Brain microvascular endothelial cell (primary cell): ENCODE measurements at places on chromosomes 4 and X.

DNA sequence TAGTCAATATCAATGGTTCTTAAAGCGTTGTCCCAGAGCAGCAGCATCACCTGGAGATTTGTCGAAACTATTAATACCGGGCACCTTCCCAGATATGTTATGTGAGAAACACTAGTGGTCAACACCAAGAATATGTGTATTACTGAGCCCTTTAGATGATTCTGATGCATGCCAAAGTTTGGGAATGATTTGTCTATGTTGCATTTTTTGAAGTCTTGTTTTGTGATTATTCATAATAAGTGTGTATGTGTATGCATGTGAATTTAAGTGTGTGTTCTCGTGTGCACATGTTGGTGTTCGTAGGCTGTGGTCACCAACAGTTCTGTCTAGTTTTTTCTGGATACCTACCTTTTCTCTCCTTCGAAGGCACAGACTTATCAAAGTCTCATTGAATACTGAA is 749.4 kb downstream of the GRID2 start:
- no peak for DNase-seq

- peak; percentile 17 for DNase-seq
These were observed 137.4 kb downstream of the NSUN7 start for GRCh38 chr4:40886931-40887763.

DNA sequence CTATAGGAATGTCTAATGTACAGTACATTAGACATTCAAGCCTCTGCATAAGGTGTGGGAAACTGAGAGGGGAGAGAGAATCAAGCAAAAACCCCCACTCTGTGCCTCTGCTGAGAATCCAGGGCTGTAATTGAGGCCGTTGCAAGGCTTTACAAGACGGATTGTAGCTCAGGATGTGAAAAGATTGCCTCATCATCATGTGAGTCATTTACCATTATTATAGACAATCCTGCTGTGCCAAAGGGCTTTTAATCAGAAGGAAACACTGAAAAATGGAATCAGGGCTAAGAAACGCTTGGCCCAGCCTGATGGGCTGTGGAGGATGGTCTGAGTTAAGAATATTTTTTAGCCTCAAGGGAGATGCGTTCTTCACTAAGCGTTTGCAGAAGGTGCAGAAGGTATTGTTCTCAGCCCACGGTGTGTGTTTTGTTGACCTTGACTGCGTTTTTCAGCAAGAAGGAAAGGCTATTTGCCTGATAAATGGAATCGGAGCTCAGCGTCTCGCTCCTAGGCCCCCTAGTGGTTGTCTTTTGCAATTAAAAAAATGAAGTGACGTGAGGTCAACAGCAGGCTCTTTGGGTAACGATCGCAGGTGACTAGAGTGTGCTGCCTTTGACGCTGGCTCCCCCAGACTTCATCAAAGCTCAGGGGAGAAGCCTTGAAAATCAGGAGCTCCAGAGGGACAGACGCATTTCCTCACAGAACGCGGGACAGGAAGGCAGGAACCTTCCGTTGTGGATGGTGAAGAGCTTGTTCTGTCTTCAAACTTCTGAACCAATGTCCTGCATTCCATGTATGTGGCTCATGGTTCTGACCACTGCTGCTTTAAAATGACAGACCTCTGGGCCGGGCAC is 18.1 kb upstream of the CHRNA9 start:
- peak; percentile 83 for DNase-seq

GRCh38 chrX:68599256-68600152 is 48.0 kb upstream of the STARD8 start:
- peak; percentile 22 for DNase-seq

DNA sequence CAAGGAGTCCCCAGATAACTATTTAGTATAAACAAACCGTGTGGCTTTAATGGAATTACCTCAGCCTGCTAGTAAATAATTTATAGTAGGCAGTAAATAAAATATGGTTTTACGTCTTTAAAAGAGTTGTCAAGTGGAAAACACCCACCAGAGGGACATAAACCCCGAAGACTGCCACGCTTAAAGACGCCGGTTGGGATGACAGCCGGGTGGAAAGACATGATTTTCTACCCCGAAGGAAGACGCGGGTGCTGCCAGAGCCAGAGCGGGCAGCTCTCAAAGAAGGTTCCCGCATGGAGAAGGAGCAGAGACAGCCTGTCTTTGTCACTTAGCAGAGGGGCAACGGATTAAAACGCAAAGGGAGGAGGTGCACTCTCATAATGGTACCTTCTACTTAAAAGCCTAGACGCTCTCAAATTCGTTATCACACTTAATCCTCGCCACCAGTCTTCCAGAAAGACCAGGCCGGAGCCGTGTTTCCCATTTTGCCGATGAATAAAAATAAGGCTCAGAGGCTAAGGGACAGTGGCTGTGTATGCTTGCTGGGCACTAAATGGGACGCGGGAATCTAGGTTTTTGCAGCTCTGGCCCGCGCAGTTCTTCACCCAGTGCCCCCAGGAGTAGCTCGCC is 140.5 kb upstream of the ZIC3 start:
- DNase-seq = no peak

DNA sequence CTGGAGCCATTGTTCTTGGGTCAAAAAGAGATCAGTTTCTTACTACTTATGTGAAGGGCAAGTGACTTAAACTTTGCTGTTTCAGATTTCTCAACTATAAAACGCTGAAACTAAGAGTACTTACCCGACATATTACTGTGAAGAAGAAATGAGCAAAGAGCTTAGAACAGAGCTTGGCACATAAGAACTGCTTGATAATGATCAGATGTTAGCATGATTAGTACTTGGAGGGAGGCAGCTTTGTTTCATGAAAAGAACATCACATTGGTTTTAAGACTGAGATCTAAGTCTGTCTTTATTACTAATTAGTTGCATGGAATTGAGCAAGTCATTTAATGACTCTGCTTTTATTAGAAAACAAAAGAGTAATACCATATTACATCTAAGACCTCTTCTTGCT is 169.1 kb downstream of the ARHGAP24 start:
- DNase-seq = no peak

GRCh38 chrX:11557120-11557519 is 108.6 kb downstream of the ARHGAP6 start:
- peak; percentile 45 for DNase-seq

DNA sequence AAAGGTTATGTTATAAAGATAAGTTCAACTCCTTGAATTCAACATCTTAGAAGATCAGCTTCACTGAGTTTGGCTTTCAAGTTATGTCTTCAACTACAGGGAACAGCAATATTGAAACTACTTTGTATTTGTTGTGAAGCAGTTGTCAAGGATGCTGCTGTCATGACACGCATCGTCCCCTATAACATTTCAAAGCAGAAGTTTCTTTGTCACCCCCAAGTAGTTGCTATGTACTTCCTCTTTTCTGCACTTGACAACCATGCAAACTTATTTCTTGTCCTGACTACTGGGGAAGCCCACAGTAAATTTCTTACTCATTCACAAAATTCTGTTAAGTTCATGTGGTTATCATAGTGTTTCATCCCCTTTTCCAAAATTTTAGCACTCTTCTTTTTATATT is 14.3 kb downstream of the ANTXR2 start:
- DNase-seq = no peak

DNA sequence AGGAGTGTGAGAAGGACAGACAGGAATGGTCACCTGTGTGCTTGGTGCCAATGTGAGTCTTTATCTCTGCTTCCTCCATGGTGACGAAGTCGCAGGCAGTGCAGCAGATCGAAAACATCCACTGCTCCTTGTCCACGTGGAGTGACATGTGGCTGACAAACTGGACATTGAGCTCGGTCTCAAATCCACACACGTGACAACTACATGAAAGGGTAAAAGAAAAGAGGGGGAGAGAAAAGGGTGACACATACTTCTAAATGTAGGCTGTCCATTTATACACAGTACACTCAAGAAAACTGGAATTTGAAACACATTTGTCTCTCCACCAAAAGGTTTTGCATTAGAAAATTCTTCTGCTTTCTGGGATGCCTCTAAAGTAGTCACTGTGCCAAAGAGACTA is 94.5 kb downstream of the C4orf51 start:
- DNase-seq = no peak

DNA sequence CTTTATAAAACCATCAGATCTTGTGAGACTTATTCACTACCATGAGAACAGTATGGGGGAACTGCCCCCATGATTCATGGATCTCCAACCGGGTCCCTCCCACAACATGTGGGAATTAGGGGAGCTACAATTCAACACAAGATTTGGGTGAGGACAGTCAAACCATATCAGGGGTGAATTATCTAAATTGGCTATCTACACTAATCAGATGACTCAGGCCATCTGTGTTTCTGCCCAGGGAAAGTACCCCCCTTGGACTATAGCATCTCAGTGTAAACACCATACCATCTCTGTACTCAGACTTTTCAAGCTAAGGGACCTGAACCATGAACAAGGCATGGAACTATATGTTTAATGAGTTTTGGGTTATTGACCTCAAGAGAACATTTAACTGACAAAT is 76.8 kb downstream of the LNX1 start:
- DNase-seq = no peak

DNA sequence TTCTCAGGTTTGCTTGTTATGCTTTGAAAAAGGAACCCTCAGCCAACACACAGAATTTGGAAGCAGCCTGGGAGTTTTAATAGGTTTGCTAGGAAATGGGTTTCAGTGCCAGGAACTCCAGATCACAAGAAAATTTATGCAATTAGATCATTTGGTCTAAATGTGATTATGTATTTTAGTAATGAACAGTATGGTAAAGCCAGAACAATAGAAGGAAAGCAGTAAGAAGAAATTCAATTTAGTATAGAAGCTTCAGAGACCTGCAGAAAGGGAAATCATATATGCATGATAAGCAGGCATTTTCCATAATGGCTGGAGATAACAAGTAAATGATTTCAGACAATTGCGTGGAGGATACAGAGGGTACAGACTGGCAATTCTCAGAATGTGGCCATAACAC is 184.7 kb downstream of the KCNIP4 start:
- DNase-seq = no peak

DNA sequence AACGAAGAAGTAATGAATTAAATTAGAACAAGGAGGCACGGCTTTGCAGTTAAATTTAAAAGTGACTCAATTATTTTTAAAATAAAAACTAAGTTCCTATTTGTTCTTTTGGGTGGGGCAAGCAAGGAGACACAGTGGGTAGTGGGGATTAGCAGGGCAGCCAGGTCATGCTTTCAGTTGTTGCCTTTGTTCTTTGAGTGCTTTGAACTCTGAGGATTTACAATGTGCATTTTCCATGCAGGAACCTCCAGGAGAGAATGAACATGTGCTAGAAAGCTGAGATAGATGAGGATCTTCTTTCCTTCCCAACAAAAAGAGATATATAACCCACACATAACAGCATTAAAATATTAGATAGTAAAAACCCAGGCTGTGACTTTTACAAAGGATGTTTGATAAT is 420.4 kb upstream of the CTSO start:
- no peak for DNase-seq

DNA sequence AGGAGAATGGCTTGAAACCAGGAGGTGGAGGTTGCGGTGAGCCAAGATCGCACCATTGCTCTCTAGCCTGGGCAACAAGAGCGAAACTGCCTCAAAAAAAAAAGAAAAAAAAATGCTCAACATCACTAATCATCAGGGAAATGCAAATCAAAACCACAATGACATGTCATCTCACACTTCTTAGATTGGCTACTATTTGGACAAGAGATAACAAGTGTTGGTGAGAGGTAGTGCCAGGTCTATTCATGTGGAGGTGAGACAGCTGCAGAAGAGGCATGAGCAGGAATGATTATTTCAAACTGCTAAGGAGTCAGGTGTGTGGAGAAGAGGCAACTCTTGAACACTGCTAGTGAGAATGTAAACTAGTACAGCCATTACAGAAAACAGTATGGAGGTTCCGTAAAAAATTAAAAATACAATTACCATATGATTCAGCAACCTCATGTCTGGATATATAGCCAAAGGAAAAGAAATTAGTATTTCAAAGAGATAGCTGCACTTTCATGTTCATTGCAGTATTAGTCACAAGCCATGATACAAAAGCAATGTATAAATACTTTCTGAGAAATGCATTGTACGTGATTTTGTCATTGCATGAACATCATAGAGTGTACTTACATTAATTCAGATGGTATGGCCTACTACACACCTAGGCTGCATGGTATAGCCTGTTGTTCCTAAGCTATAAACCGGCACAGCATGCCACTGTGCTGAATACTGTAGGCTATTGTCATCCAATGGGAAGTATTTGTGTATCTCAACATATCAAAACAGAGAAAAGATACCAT is 75.3 kb downstream of the TMEM144 start:
- no peak for DNase-seq
